Thyroid gland (tissue), 4 donors: ENCODE measurements at places on chromosomes 12 and 14. TPM values are rescaled to one million over a fixed set of nuclear protein-coding genes. Genes with fewer than 3 reads are reported as not detected.

RARG gene
- total RNA-seq = 13.6 TPM

GRCh38 chr12:49872781-49873181, 29.9 kb upstream of the BCDIN3D start:
- no peaks in the 10 kb centered on the region for H3K27me3 ChIP-seq
- H3K4me1 ChIP-seq = peaks cover 34% of the 10 kb centered on the region
- peak overlapping the region; percentile 23 for H3K27ac ChIP-seq
- DNase-seq = no peak
- no peaks in the 10 kb centered on the region for H3K36me3 ChIP-seq

DNA sequence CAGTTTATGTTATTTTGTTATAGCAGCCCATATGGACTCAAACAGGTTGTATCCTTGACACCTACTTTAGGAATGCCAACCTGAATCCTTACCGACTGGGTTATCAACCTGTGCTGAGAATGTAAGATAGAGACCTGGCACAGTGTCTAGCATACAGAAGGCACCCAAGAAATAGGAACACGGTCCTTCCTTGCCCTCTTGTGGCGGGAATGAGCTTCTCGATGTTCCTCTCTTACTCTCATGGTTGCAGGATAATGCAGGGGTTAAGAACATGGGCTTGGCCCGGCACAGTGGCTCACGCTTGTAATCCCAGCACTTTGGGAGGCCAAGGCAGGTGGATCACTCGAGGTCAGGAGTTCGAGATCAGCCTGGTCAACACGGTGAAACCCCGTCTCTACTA, 6.5 kb downstream of the C12orf43 start:
- no peaks in the 10 kb centered on the region for H3K27me3 ChIP-seq
- peaks cover 14% of the 10 kb centered on the region for H3K36me3 ChIP-seq
- peak; percentile 13 for DNase-seq

DNA sequence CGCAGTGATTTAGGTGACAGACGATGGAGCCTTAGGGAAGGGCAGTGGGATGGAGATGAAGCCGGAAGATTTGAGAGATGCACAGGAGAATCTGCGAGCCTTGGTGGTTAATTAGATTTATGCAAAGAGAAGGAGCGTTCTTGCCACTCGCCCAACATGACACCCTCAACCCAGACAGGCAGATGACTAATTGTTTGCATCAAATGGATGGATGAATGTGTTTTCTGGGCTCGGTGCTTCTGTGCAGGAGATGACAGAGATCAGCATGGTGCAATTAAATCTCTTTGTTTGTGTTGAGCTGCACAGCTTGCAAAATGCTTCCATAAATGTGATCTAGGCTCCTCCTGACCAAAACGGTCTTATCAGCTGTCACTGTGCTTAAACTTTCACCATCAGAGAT, 202.3 kb upstream of the PRMT8 start:
- H3K4me1 ChIP-seq = peaks cover under 1% of the 10 kb centered on the region
- DNase-seq = no peak
- H3K27ac ChIP-seq = no peak overlapping the region
- H3K36me3 ChIP-seq = no peaks in the 10 kb centered on the region
- H3K27me3 ChIP-seq = no peaks in the 10 kb centered on the region
- no peak overlapping the region for H3K4me3 ChIP-seq

- no peak for DNase-seq
- H3K4me1 ChIP-seq = no peaks in the 10 kb centered on the region
- H3K27ac ChIP-seq = no peak overlapping the region
- H3K4me3 ChIP-seq = no peak overlapping the region
Measured at GRCh38 chr14:59633486-59633885, 56.9 kb upstream of the CCDC175 start.

NIN gene
- total RNA-seq = 22.5 TPM

HPD gene
- total RNA-seq = not detected

PLA2G1B gene
- total RNA-seq = not detected

RNASE7 gene
- total RNA-seq = not detected

LGR5 gene
- 0.11 TPM for total RNA-seq

SSTR1 gene
- 0.39 TPM for total RNA-seq

GRCh38 chr12:86194721-86195120, 61.5 kb downstream of the MGAT4C start:
- H3K36me3 ChIP-seq = no peaks in the 10 kb centered on the region
- no peak overlapping the region for H3K4me3 ChIP-seq
- H3K4me1 ChIP-seq = no peaks in the 10 kb centered on the region
- H3K27ac ChIP-seq = no peak overlapping the region
- no peaks in the 10 kb centered on the region for H3K27me3 ChIP-seq
- DNase-seq = no peak

TDRD9 gene
- total RNA-seq = 85.1 TPM

- H3K4me3 ChIP-seq = no peak overlapping the region
- no peak overlapping the region for H3K27ac ChIP-seq
- no peaks in the 10 kb centered on the region for H3K27me3 ChIP-seq
- H3K4me1 ChIP-seq = peaks cover 14% of the 10 kb centered on the region
- no peak for DNase-seq
Measured at GRCh38 chr14:58738189-58738836, 100.6 kb downstream of the DACT1 start.

DNA sequence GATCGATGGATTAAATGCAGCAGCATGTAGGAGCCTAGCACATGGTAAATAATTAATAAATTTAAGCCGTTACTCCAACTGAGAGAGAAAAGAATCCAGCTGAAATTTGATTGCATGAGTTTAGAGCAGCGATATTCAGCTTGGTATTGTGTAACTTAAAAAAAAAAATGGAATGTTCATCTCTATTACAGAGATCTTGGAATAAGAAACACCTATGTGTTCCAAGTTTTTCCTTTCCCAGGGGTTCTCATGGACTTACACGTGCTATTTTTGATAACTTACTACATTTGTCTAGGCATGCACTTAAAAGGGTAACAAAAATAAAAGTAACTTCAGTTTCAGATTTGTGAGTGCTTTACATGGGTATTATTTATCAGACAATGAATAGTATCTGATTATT, 122.8 kb downstream of the RASSF9 start:
- H3K36me3 ChIP-seq = no peaks in the 10 kb centered on the region
- no peaks in the 10 kb centered on the region for H3K27me3 ChIP-seq
- no peak for DNase-seq
- H3K27ac ChIP-seq = no peak overlapping the region

DNA sequence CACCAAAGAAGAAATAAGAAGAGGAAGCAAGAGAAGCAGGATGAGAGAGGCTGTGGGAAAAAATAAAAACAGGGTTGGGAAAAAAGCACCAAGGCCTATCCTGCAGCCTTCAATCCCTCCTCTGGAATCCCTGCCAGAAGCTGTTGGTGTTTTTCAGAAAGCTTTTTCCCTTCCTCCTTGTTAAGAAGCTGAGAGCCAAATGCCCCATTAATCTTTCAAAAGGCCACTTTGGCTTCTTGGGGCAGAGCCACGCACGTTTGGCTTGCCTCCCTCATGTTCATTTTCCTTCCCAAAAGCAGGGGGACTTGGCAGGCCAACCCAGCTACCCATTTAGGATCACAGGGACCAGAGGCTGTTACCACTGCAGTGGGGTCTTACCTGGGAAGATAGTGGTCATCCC, 365.3 kb downstream of the NUAK1 start:
- H3K4me3 ChIP-seq = no peak overlapping the region
- H3K27me3 ChIP-seq = no peaks in the 10 kb centered on the region
- H3K36me3 ChIP-seq = no peaks in the 10 kb centered on the region
- H3K4me1 ChIP-seq = peaks cover 23% of the 10 kb centered on the region

GRIN2B gene
- 0.25 TPM for total RNA-seq

DNA sequence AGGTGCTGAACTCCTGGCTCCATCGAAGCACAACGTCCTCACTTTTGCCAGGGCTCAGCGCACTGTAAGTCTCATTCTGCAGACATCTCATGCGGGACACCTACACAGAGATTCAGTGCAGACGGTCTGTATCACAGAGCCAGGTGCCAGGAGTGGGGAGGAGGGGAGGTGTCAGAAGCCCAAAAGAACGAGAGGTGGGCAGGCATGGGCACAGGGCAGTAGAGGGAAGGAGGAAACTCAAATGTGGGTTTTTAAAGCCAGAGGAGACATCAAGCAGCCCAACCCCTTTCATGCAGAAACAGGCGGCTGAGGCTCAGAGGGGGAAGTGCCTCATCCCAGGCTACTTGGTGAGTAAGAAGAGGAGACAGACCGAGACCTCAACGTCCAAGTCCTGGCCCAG, 2.5 kb upstream of the LPAR5 start:
- H3K4me1 ChIP-seq = peaks cover 21% of the 10 kb centered on the region
- H3K27ac ChIP-seq = peak overlapping the region; percentile 65
- no peaks in the 10 kb centered on the region for H3K36me3 ChIP-seq
- H3K4me3 ChIP-seq = no peak overlapping the region
- no peaks in the 10 kb centered on the region for H3K27me3 ChIP-seq

GRCh38 chr12:105748806-105749600, 389.8 kb downstream of the NUAK1 start:
- no peaks in the 10 kb centered on the region for H3K36me3 ChIP-seq
- peak; percentile 90 for DNase-seq
- no peak overlapping the region for H3K4me3 ChIP-seq
- H3K4me1 ChIP-seq = peaks cover 12% of the 10 kb centered on the region
- H3K27ac ChIP-seq = peak overlapping the region; percentile 38
- H3K27me3 ChIP-seq = no peaks in the 10 kb centered on the region

GRCh38 chr12:10543499-10543898, 37.8 kb downstream of the EIF2S3B start:
- no peak overlapping the region for H3K4me3 ChIP-seq
- no peaks in the 10 kb centered on the region for H3K4me1 ChIP-seq
- H3K27ac ChIP-seq = no peak overlapping the region
- no peaks in the 10 kb centered on the region for H3K27me3 ChIP-seq

GRCh38 chr12:13186302-13186701, 10.2 kb upstream of the EMP1 start:
- no peaks in the 10 kb centered on the region for H3K27me3 ChIP-seq
- H3K27ac ChIP-seq = no peak overlapping the region
- no peaks in the 10 kb centered on the region for H3K36me3 ChIP-seq

DNA sequence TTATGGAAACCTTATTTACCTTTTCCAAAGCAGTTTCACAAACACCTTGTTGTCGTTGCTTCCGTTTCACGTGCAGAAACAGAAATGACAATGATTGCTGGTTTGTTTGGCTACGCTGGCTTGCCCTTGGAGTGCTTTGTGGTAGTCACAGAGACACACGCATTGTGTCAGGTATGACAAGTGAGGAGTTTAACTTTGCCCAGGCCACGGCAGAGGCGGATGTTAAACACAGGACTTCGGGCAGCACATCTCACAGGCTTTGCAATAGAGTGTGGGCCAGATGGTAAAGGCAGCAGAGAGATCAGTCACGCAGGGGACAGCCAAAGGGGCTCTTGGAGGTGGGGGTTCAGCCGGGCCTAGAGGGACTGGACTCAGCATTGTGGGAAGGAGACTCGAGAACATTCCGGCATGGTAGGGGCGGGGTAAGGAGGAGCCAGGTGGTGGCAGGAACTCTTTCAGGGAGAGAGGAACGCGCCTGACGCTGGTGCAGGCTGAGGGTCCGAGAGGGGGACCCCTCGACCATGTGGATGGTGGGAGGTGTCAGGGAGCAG, 59.8 kb upstream of the KCNA1 start:
- no peaks in the 10 kb centered on the region for H3K27me3 ChIP-seq
- no peak for DNase-seq
- no peak overlapping the region for H3K4me3 ChIP-seq
- H3K36me3 ChIP-seq = no peaks in the 10 kb centered on the region
- H3K27ac ChIP-seq = no peak overlapping the region

GRCh38 chr14:95207475-95208233, 50.3 kb upstream of the DICER1 start:
- no peaks in the 10 kb centered on the region for H3K27me3 ChIP-seq
- peaks cover 34% of the 10 kb centered on the region for H3K4me1 ChIP-seq
- peak; percentile 58 for DNase-seq
- peak overlapping the region; percentile 46 for H3K27ac ChIP-seq

- H3K27ac ChIP-seq = peak overlapping the region; percentile 89
- no peaks in the 10 kb centered on the region for H3K27me3 ChIP-seq
- peaks cover 27% of the 10 kb centered on the region for H3K4me1 ChIP-seq
- no peak overlapping the region for H3K4me3 ChIP-seq
- no peaks in the 10 kb centered on the region for H3K36me3 ChIP-seq
Measured at GRCh38 chr14:61476754-61477410, 155.5 kb downstream of the PRKCH start.

UBE2N gene
- 26.1 TPM for total RNA-seq

DNA sequence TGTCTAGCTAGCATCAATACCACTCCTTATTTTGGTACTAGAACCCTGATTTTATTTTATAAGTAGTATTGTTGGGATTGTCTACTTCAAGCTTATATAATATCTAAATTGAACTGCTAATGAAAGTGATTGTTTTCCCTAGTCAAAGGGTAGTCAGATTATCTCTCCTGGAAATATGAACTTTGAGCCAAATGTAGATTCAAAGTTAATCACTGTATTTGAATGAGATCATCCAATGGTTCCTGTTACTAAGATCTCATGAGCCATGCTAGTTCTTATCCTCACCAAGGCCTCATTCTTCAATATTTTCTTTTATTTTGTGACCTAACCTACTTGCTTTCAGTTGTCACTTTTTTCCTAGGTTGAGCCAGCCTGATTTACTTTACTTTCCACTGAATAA, 276.7 kb downstream of the RASSF9 start:
- DNase-seq = no peak
- H3K4me3 ChIP-seq = no peak overlapping the region
- no peaks in the 10 kb centered on the region for H3K4me1 ChIP-seq
- H3K27ac ChIP-seq = no peak overlapping the region
- H3K27me3 ChIP-seq = no peaks in the 10 kb centered on the region
- no peaks in the 10 kb centered on the region for H3K36me3 ChIP-seq
